ENCODE measurements at places on chromosomes 4 and X.

DNA sequence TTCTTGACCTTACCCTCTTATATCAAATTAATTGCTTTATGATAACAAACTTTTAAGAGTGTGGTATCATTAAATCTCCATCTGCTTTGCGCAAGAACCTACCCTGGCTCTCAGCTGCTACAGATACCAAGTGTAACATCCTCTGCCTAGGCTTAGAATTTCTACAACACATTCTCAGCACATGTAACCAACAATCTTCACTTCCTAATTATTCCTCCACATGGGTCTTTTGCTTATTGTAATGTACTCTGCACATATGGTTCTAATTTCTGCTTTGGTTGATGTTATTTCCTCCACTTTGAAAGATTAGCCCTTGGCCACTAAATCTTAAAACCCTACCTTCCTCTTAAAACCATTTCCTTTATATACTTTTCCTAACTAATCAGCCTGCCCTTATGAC, 242.4 kb downstream of the ARHGAP24 start:
- DNase-seq, result no peak

GRCh38 chr4:78756137-78756536, 20.0 kb upstream of the BMP2K start:
- no peak for DNase-seq

- no peak for DNase-seq
Measured at GRCh38 chrX:152798945-152799344, 29.5 kb upstream of the MAGEA6 start.

DNA sequence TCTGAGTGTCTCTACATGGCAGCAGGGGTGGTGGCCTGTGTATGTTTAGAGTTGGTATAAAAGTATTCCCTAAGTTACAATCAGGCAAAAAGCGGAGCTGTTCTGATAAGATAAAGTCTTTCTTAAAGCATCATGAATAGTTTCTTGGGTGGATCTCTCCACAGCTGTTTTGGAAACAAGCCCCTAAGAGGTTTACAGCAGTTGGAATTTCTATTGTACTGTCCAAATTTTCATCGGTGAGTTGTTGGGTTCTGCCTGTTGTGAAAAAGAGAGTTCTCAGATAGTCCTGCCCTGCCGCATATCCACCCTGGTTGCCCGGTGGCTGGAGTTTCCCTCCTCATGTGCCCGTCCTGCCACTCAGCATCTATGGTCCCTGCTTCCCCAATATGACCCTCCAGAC, 50.1 kb downstream of the C4orf51 start:
- no peak for DNase-seq

DNA sequence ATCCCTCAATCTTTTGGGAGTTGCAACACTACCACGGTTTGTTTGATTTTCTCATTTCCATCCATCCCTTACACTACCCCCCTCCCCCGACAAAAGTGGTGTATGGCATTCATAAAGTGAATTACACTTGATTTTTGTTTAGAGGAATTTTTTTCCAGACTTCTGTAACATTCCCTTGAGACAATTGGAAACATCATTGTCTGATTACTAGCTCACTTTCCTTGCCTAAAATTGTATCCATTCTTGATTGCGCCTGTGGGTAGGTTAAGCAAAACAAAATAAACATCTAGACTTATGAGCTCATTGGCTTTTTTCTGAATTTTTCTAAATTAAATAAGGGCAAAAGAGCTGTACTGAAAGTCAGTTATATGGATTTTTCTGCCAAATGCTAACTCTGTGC, 3.5 kb downstream of the GPC3 start:
- DNase-seq, result no peak

DNA sequence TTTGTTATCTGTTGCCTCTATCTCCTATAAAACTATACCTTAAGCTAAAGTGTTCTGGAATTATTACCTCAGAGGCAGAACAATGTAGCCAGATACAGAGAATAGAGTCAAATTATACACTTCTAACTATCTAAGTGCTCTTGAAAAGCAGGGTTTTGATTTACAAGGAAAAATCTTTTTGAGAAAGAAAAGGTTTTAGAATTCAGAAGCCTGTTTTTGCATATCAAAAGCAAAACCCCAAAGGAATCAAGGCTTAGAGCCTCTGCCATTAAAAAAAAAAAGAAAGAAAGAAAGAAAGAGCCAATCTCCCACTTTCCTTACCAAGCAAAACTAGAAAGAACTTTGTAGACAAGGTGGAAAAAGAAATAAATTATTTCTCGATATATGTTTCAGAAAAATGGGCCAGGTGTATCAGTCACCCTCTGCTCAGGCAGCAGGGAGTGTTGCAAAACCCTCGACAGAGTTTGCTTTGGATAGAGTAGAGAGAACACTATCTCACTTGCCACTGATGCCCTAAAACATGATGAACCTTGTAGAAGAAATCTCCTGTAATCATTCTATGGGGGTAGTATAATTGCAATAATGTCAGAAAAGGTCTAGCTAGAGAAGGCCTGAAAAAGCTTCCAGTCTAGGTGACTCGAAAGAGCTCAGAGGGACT, 318.3 kb downstream of the PCDH10 start:
- no peak for DNase-seq

DNA sequence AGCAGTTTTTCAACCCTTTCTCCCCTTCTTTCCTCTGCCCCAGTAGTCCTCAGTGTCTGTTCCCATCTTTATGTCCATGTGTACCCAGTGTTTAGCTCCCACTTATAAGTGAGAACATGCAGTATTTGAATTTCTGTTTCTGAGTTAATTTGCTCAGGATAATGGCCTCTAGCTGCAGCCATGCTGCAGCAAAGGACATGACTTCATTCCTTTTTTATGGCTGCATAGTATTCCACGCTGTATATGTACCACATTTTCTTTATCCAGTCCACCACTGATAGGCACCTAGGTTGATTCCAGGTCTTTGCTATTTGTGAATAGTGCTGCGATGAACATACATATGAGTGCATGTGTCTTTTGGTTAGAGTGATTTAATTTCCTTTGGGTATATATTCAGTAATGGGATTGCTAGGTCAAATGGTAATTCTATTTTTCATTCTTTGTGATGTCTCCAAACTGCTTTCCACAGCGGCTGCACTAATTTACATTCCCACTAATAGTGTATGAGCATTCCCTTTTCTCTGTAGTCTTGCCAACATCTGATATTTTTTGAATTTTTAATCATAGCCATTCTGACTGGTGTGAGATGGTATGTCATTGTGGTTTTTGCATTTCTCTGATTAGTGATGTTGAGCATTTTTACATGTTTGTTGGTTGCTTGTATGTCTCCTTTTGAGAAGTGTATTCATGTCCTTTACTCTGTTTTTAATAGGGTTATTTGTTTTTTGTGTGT, 54.6 kb upstream of the ANK2 start:
- no peak for DNase-seq

- no peak for DNase-seq
Measured at GRCh38 chr4:99574530-99575324, at the start of gene MTTP. Gene MTTP, plus strand, starts transcription at chr4:99574824. Its CDS starts 86 bp downstream, at chr4:99574910.

DNA sequence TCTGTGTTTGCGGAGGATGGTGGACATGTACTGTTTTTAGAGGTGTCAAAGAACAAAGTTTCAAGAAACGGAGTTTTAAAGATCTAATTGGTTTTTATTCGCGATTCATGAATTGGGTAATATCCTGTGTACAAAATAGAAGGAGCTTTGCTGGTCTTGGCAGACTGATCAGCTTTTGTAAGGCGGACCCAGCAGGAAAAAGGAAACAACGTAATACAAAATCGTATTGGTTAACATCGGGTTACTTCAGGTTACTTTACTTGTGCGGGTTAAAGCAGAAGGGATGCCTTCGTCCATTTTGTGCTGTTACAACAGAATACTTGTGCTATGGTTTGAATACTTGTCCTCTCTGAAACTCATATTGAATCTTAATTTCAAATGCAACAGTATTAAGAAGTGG, 11.4 kb upstream of the NYX start:
- peak; percentile 3 for DNase-seq

DNA sequence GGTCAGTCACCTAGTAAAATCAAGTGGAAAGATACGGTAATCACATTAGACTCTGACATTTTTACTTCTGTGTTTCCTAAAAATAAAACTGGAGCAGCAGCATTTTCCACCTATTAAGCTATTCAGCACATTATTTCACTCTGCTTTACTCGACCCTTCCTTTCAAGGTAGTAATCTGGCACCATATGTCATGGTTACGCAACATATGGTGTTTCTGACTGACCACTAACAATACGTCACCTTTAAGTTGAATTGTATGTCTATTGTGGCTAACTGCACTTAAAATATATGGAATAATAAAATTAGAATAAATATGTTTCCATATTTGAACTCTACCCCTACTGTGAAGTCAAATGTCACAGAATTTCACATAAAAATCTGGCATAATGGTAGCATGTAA, 168.8 kb downstream of the CDS1 start:
- no peak for DNase-seq

DNA sequence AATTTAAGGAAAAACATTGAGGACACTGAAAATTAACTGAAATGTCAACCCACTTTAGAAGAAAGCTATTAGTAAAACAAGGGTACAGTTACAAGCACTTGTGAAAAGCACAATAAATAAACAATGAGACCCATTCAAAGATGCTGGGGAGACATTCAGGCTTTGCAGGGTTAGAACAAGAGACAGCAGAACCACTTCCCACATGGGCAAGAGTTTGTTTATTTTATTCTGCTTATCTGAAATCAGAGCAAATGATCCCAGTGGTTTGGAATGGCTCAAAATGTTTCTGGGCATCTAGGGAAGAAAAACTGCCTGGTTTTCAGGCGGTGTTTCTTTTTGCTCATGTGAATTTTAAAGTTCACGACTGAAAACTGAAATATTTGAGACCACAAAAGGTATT, 42.4 kb downstream of the PPP3CA start:
- peak; percentile 57 for DNase-seq

- DNase-seq, result no peak
Measured at GRCh38 chr4:38359113-38359512, 304.9 kb upstream of the KLF3 start.

DNA sequence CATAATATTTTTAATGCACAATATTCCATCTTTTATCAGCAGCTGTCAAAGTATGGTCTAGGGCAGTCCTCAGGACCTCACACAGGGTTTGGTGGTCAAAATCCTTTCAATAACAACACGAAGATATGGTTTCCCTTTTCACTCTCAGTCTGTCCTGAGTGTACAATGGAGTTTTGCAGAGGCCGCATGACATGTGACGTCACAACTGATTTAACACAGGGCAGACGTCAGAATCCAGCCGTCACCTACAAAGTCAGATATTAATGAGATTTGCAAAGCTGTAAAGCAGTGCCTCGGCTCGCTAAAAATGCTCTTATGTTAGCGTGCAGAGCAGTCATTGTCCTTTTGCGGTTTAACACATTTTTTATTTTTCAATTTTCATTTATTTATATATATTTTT, 12.5 kb downstream of the ABLIM2 start:
- no peak for DNase-seq

- no peak for DNase-seq
Measured at GRCh38 chr4:20394512-20394911, 142.8 kb downstream of the SLIT2 start.

GRCh38 chr4:60926624-60927023, 273.5 kb upstream of the ADGRL3 start:
- no peak for DNase-seq

DNA sequence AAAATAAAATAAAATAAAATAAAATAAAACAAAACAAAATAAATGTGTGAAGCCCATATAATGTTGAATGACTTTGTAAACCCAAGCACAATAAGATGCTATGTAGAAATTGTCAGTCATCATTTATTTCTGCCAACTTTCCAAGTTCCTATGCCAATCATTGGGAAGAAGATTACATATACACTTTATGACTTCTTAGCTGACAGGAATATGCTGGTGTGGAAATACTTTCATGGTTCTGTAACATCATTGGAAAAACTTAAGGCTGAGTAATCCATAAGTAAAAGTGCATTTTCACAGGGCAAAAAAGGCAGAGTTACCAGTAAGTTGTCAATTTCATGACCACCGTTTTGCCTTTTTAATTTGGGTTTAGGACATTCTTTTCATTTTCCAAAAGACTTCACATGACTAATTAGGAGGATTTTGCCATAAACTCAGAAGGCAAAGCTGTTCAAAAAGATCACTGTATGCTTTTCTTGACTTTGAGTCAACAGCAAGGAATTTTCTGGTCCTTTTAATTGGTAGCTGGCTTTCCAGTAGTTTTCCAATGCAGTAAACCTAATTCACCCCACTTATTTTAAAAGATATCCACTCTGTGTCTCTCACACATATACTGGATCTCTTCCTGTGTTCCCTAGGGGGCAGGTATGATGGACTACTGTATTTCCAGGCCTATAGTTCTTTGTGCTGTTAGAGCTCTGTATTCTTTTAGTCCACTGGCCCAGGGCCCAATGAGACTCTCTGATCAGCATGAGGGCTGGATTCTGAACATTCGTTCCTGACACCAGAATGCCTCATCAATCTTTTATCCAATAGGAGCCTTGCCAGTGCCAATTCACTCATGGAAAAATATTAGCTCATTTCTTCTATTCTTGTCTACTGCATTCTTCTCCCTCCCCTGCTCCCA, 26.2 kb upstream of the SCRG1 start:
- no peak for DNase-seq

DNA sequence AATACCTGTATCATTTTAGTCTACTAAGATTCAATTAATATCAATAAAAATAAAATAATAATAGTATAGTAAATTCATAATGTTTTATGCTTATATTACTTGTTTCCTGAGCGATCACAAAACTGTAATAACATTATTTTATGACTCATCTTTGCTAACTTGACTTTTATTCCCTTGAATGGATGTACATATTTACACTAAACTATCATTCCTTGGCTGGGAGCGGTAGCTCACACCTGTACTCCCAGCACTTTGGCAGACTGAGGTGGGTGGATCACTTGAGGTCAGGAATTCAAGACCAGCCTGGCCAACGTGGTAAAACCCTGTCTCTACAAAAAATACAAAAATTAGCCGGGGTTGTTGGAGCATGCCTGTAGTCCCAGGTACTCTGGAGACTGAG, 104.0 kb upstream of the SLC34A2 start:
- DNase-seq, result no peak

- no peak for DNase-seq
Measured at GRCh38 chr4:22191565-22191964, 243.0 kb upstream of the KCNIP4 start.

- DNase-seq, result no peak
Measured at GRCh38 chrX:10579112-10580011, 41.0 kb downstream of the MID1 start.

DNA sequence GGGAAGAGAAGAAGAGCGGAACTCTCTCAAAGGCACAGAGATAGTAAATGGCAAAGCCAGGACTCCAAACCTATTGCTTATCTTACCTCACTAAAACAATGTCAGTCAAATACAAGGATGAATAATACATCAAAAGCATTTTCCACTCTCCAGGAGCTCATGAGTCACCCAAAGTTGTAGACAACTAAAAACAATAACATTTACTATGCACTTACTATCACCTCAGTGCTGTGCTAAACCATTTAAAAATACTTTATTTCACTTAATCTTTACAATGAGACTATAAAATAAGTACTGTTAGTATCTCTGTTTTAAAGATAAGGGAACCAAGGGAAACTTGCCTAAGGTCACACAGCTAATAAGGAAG, 163.2 kb upstream of the SPANXC start:
- no peak for DNase-seq

- DNase-seq, result no peak
Measured at GRCh38 chrX:8245411-8245810, 74.3 kb upstream of the VCX2 start.

All from islet precursor cell (in vitro differentiated cells).